ENCODE measurements at places on chromosomes 5 and 9.

- DNase-seq, result no peak
- H3K27ac ChIP-seq, result no peak overlapping the region
- peaks cover 4% of the 10 kb centered on the region for H3K36me3 ChIP-seq
- peak overlapping the region; percentile 93 for H3K4me3 ChIP-seq
- peaks cover 33% of the 10 kb centered on the region for H3K4me1 ChIP-seq
Observed at GRCh38 chr9:112485574-112485973, 1.1 kb upstream of the KIAA1958 start.

DNA sequence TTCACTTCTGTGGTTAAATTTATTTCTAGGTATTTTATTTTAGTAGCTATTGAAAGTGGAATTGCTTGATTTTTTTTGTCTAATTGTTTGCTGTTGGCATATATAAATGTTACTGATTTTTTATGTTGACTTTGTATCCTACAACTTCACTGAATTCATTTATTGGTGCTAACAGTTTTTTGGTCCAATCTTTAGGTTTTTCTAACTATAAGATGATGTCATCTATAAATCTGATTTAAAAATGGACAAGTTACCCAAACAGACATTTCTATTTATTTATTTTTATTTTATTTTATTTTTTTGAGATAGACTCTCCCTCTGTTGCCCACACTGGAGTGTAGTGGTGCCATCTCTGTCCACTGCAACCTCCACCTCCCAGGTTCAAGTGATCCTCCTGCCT lies 162.3 kb downstream of the COX7C start:
- H3K4me3 ChIP-seq, result no peak overlapping the region
- H3K36me3 ChIP-seq, result no peaks in the 10 kb centered on the region
- peaks cover 1% of the 10 kb centered on the region for H3K27me3 ChIP-seq
- H3K27ac ChIP-seq, result no peak overlapping the region

- no peak overlapping the region for H3K4me3 ChIP-seq
- DNase-seq, result no peak
- H3K4me1 ChIP-seq, result no peaks in the 10 kb centered on the region
Observed at GRCh38 chr9:117564839-117565238, 139.4 kb upstream of the TLR4 start.

- no peak overlapping the region for H3K27ac ChIP-seq
- H3K36me3 ChIP-seq, result no peaks in the 10 kb centered on the region
- no peak overlapping the region for H3K4me3 ChIP-seq
Observed at GRCh38 chr5:116864157-116864837, 289.7 kb upstream of the SEMA6A start.

DNA sequence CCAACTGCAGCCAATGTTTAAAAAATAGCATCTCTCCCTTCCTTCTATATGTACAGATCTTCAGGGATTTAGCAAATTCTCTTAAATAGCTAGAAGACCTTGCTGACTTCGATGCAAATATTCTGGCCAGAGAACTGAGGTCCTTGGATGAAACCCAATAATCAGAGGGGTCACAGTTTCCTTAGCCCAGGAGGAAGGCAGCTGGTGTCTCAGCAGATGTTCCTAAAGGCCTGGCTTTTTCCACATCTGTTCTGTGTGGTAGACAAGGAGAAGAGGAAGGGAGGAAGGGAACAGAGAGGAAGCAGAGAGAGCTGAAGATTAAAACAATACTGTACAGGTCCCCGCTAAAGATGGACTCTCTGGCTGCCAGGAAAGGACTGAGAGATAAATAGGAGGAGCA lies 33.1 kb downstream of the BOD1 start:
- no peak for DNase-seq
- no peaks in the 10 kb centered on the region for H3K4me1 ChIP-seq
- peaks cover 17% of the 10 kb centered on the region for H3K36me3 ChIP-seq
- H3K27me3 ChIP-seq, result peaks cover 1% of the 10 kb centered on the region

- H3K27me3 ChIP-seq, result peaks cover 4% of the 10 kb centered on the region
- DNase-seq, result no peak
- no peak overlapping the region for H3K4me3 ChIP-seq
Observed at GRCh38 chr9:118330191-118330986, 626.2 kb downstream of the TLR4 start.
